Activated CD4-positive, alpha-beta T cell treated with anti-CD3 and anti-CD28 coated beads, Interleukin-2, amount 10 ng/mL, durations not matched to agents 24 days and 14 days (primary cell): ENCODE measurements at places on chromosomes 7 and 10. TPM values are rescaled to one million over a fixed set of nuclear protein-coding genes. Genes with fewer than 3 reads are reported as not detected.

Gene TNS3
- total RNA-seq: 4.7 and 5.7 TPM in 2 replicates

Gene TMEM225B
- 0.50 and 0.61 TPM in 2 replicates for total RNA-seq

Gene CALCR
- not detected in 2 replicates for total RNA-seq

Gene SPOCK2
- total RNA-seq: 104 and 106 TPM in 2 replicates

Gene COL17A1
- not detected in 2 replicates for total RNA-seq

Gene TBX20
- total RNA-seq: 0.09 and 0.24 TPM in 2 replicates

Gene HECW1
- total RNA-seq: not detected in 2 replicates

Gene CHST3
- total RNA-seq: 0.36 and 0.63 TPM in 2 replicates

Gene ACSL5
- total RNA-seq: 42.8 and 48.6 TPM in 2 replicates

Gene NPM3
- 172 and 175 TPM in 2 replicates for total RNA-seq

Gene ZNRF2
- 8.8 and 9.2 TPM in 2 replicates for total RNA-seq

Gene EN2
- total RNA-seq: not detected in 2 replicates

DNA sequence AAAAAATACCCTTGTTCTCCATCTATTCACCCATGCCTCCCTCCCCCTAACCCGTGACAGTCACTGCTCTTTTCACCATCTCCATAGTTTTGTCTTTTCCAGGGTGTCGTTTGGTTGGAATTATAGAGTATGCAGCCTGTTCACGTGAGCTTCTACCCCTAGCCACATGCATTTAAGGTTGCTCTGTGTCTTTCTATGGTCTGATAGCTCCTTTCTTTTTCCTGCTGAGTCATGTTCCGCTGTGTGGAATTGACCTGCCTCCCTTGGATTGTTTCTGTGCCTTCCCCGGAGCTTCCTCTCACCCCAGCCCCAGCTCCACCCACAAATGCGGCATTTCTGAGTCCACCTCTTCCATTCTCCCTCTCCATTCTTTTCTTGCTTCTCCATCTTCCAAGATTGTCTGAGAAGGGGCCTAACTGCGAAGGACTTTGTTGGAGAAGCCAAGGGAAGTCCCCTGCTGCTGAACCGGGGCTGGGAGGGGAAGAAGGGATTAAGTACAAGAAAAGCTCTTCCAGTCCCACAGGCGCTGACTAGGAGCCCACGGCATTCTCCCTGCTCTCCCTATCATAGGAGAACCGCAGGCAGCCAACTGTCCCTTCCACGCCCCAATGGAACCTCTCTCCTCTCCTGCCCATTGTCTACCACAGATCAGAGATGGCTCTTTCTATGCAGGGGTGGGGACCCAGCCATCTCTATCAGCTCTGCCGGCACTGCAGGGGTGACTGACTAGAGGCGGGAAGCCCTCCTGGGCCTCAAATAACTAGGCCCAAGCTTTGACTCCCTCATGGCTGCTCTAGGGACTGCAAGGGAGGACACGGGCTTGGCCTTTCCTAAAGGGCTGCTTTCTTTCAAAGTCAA, 87.5 kb upstream of the ANLN start:
- H3K4me3 ChIP-seq: no peak overlapping the region
- no peaks in the 10 kb centered on the region for H3K27me3 ChIP-seq
- no peak for DNase-seq
- H3K27ac ChIP-seq: no peak overlapping the region

DNA sequence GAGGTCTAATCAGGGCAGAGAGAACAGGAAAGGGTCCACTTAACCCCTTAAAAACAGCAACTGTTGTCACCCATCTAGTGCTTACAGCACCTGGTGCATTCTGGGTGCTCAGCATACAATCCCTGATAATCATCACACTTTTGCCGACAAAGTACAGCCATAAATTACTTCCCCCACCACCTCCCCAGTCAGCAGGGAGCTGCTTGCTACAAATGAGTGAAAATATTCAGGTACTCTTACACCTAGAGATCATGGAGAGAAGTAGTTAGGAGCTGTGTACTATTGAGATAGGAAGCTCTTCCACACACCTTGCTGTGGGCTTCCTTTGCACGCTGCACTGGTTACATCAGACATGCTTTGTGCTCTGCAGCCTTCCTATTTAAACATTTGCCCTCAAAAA, 723.5 kb upstream of the GALNT17 start:
- H3K36me3 ChIP-seq: no peaks in the 10 kb centered on the region
- no peaks in the 10 kb centered on the region for H3K27me3 ChIP-seq
- no peaks in the 10 kb centered on the region for H3K4me1 ChIP-seq
- no peak for DNase-seq
- H3K4me3 ChIP-seq: no peak overlapping the region

GRCh38 chr10:114489521-114490310, 85.4 kb upstream of the AFAP1L2 start:
- no peak overlapping the region for H3K4me3 ChIP-seq
- no peaks in the 10 kb centered on the region for H3K27me3 ChIP-seq
- H3K36me3 ChIP-seq: peaks cover 49% of the 10 kb centered on the region
- peaks cover 41% of the 10 kb centered on the region for H3K4me1 ChIP-seq
- DNase-seq: no peak
- no peak overlapping the region for H3K27ac ChIP-seq

- no peaks in the 10 kb centered on the region for H3K27me3 ChIP-seq
- H3K4me3 ChIP-seq: peak overlapping the region; percentile 71
- H3K36me3 ChIP-seq: peaks cover 42% of the 10 kb centered on the region
- no peak for DNase-seq
- peak overlapping the region; percentile 88 for H3K27ac ChIP-seq
Observed at GRCh38 chr10:72336259-72337038, 18.3 kb downstream of the DNAJB12 start.

- DNase-seq: no peak
- no peaks in the 10 kb centered on the region for H3K36me3 ChIP-seq
- no peak overlapping the region for H3K27ac ChIP-seq
- no peaks in the 10 kb centered on the region for H3K4me1 ChIP-seq
- no peaks in the 10 kb centered on the region for H3K27me3 ChIP-seq
Observed at GRCh38 chr7:86667732-86668131, 24.0 kb downstream of the GRM3 start.

- H3K27ac ChIP-seq: no peak overlapping the region
- H3K36me3 ChIP-seq: no peaks in the 10 kb centered on the region
- H3K4me1 ChIP-seq: no peaks in the 10 kb centered on the region
- H3K27me3 ChIP-seq: no peaks in the 10 kb centered on the region
Observed at GRCh38 chr10:42111661-42112330, 526.6 kb downstream of the ZNF33B start.

DNA sequence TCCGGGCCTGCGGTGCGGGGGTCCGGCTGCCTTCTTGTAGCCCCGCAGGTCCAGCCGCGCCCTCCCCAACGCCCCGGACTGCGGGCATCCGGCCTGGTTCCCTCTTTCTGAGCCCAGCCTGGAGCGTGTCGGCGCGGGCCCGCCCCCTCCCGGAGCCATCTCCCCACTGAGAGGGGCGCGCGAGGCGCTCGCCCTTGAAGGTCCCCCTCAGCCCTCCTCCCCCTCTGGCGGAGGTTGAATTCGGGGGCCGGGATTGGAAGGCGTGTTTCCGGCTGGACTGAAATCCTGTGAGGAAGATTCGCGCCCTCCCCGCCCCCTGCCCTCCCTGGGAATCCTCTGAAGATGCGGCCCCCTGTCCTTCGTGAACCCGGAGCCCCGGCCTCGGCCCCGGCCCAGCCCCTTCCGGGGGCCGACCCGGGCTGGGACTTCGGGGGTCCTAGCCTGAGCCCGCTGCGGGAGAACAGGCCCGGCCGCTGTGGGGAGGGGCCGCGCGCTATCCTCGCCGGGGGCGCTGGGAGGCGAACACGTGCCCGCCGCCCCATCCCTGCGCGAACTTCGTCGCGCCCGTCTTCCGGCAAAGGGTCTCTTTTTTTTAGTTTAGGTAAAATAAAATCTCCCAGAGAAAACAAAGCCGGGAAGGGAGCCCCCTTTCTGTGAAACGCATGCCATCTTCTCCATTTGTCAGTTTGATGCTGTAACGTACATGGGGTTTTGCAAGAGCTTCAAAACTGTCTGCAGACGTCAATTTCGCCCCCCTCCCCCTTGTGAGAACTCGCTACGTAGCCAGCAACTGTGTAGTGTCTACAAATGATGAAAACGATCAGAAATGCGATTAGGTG, 636 bp downstream of the PDCD4 start:
- peaks cover 50% of the 10 kb centered on the region for H3K4me1 ChIP-seq
- H3K27me3 ChIP-seq: no peaks in the 10 kb centered on the region
- peaks cover 8% of the 10 kb centered on the region for H3K36me3 ChIP-seq

DNA sequence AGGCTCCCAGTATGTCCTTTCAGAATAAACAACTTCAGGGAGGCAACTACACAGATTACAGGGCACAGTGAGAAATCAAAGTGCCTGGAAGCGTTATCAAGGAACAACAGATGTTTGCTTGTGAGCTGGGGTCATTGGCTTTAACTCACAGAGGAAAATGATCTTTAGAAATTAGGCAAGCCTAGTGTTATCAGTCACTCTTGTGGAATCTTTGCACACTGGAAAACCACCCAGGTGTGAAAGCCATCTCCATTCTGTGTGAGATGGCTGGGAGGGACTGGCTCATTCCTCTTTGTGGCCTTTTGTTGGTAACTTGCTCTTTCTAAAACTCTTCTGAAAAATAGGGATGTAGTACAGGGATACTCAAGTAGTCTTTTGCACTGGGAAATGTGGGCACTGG, 716.0 kb downstream of the XPNPEP1 start:
- no peaks in the 10 kb centered on the region for H3K4me1 ChIP-seq
- H3K27me3 ChIP-seq: no peaks in the 10 kb centered on the region
- H3K36me3 ChIP-seq: no peaks in the 10 kb centered on the region
- no peak overlapping the region for H3K4me3 ChIP-seq

DNA sequence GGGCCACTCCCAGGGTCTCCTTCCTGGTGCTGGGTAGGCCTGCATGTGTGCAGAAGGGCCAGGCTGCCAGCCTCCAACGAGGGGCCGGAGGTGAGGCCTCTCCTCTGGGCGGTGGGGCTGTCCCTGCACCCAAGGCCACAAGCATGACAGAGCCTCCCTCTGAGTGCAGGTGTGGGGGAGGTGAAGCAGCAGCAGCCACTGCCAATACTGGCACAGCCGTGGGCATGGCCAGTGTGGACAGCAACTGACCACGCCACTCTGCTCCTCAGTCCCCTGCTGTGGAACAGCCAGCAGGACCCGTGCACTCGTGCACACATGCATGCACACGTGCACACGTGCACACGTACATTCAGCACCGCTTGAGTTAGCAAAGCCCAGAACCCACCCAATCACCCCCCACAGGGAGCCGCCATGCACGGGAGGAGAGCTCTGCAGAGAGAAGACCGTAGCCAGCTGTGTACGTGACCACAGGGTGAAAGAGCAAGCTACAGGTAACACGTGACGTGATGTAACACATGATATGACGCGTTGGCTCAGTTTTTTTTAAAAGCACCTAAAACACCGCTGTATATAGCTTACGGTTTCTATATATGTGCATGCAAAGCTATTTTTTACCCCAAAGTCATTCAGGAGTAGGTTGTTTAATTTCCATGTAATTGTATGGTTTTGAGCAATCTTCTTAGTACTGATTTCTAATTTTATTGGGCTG, 23.1 kb downstream of the PAPOLB start:
- no peak overlapping the region for H3K4me3 ChIP-seq
- no peak for DNase-seq
- no peaks in the 10 kb centered on the region for H3K4me1 ChIP-seq
- no peaks in the 10 kb centered on the region for H3K27me3 ChIP-seq

DNA sequence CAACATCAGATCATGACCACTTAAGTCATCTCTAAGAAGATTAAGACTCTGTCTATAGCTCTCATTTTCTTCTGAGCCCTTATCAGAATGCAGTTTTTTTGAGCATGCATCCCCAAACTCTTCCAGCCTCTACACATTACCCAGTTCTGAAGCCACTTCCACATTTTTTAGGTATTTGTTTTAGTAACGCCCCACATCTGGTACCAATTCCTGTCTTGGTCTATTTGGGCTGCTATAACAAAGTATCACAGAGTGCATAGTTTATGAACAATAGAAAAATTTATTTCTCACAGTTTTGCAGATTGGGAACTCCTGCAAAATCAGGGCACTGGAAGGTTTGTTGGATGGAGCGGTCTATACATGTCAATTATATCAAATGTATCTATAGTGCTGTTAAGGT, 107.7 kb upstream of the KCND2 start:
- no peaks in the 10 kb centered on the region for H3K27me3 ChIP-seq
- no peak overlapping the region for H3K4me3 ChIP-seq
- no peaks in the 10 kb centered on the region for H3K4me1 ChIP-seq
- no peak overlapping the region for H3K27ac ChIP-seq

GRCh38 chr10:79331709-79332108, 15.6 kb upstream of the PPIF start:
- peaks cover 57% of the 10 kb centered on the region for H3K4me1 ChIP-seq
- peak overlapping the region; percentile 56 for H3K4me3 ChIP-seq
- peak overlapping the region; percentile 95 for H3K27ac ChIP-seq
- DNase-seq: peak; percentile 95
- H3K36me3 ChIP-seq: peaks cover 5% of the 10 kb centered on the region
- H3K27me3 ChIP-seq: no peaks in the 10 kb centered on the region

DNA sequence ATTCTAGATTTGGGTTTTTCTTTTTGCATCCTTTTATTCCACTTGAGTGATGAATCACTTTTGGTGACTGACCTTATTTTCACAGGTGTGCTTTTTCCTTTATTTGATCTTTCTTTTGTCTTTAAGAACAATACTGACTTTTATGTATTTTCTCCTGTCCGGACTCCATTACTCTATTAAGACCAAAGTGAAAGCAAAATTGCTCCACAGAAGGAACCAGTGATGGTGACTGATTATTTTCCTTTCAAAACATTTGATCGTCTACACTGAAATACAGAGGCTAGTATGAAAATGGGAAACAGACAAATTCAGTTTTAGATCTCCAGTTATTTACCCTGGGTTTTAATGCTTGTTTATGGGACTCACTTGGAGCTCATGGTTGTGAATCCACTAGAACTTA, 15.5 kb downstream of the EXOC4 start:
- no peaks in the 10 kb centered on the region for H3K27me3 ChIP-seq
- DNase-seq: no peak
- no peak overlapping the region for H3K4me3 ChIP-seq
- peaks cover 10% of the 10 kb centered on the region for H3K4me1 ChIP-seq
- H3K36me3 ChIP-seq: no peaks in the 10 kb centered on the region

DNA sequence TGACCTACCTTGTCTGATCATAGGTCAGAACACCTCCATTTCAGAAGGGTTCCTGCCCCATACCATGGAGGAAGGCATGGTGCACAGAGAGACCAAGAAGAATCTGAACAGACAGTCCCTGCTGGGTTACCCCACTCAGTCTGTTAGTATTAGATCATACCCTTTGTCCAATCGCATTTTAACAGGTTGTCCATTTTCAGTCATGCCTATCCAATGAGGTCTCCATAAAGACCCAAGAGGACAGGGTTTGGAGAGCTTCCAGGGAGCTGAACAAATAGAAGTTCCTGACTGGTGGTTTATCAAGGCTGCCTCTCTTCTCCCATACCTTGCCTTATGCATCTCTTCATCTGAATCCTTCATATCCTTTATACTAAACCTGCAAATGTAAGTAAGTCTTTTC, 21.2 kb upstream of the SLC16A12 start:
- DNase-seq: no peak
- H3K36me3 ChIP-seq: no peaks in the 10 kb centered on the region
- H3K4me3 ChIP-seq: no peak overlapping the region
- no peak overlapping the region for H3K27ac ChIP-seq

GRCh38 chr7:24052572-24053260, 231.3 kb upstream of the NPY start:
- peaks cover 26% of the 10 kb centered on the region for H3K27me3 ChIP-seq
- H3K27ac ChIP-seq: no peak overlapping the region
- DNase-seq: no peak
- H3K36me3 ChIP-seq: no peaks in the 10 kb centered on the region
- H3K4me3 ChIP-seq: no peak overlapping the region
